Epithelial cell of esophagus (primary cell): ENCODE measurements at places on chromosomes 6 and 20.

DNA sequence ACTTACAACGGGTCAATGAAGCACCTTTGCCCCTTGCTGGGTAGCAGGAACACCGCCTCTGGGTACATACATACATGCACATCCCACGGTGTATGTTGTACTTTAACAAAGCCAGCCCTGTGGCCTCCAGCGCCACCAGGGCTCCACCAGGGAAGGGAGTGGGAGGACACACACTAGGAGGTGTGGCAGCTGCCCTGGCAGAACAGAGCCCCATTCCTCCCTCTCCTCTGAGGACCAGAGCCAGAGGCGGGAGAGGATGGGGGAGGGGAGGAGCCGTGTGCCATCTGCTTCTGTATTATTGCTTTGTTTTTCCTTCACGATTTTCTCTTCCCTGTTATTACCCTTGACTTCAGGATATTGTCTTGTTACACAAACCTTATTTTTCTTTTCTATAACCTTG lies 105.8 kb upstream of the TRAF3IP2 start:
- no peak for DNase-seq

DNA sequence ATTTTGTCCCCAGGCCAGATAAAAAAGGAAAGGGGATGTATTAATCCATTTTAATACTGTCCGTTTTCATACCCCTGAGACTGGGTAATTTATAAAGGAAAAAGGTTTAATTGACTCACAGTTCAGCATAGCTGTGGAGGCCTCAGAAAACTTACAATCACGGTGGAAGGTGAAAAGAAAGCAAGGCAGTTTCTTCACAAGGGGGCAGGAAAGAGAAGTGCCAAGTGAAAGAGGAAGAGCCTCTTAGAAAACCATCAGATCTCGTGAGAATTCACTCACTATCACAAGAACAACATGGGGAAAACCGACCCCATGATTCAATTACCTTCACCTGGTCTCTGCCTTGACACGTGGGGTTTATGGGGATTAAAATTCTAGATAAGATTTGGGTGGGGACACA lies 152.5 kb downstream of the IBTK start:
- no peak for DNase-seq

GRCh38 chr20:25539742-25540672 lies 45.3 kb downstream of the NINL start:
- DNase-seq: peak; percentile 45

DNA sequence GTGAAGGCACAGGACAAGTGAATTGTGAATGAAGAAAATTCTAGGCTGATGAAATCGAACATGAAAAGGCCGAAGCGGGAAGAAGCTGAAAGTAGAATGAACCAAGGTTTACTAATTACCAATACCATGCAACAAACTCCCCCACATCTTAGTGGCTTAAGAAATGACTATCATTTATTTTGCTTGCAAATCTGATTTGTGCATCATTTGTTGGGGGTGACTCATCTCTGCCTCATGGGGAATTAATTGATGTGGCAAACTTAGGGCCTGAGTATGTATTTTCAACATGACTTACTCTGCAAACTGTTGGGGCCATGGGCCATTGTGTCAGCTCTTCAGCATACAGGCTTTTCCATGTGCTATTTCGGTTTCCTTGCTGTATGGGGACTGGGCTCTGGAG lies 26.8 kb downstream of the PPP1R14C start:
- DNase-seq: peak; percentile 95

GRCh38 chr20:33866398-33867100 lies 55.4 kb downstream of the CHMP4B start:
- DNase-seq: no peak
